ENCODE measurements at places on chromosomes 13 and 19. TPM values are rescaled to one million over a fixed set of nuclear protein-coding genes. Genes with fewer than 3 reads are reported as not detected.

B3GLCT gene
- total RNA-seq = 4.5 TPM

MYH14 gene
- total RNA-seq = not detected

ICAM5 gene
- 2.6 TPM for total RNA-seq

FFAR1 gene
- total RNA-seq = not detected

NCR1 gene
- not detected for total RNA-seq

FIZ1 gene
- 5.2 TPM for total RNA-seq

IZUMO2 gene
- total RNA-seq = not detected

NANOS3 gene
- total RNA-seq = 0.66 TPM

C1QTNF9B gene
- 0.44 TPM for total RNA-seq

APOC1 gene
- total RNA-seq = 0.58 TPM

CGB5 gene
- not detected for total RNA-seq

ELAVL3 gene
- total RNA-seq = 0.29 TPM

GARIN5A gene
- total RNA-seq = 0.33 TPM

CEACAM1 gene
- total RNA-seq = not detected

CD209 gene
- total RNA-seq = not detected

MBD3L3 gene
- total RNA-seq = not detected

ZNF837 gene
- 3.2 TPM for total RNA-seq

OR7A5 gene
- not detected for total RNA-seq

PRODH2 gene
- not detected for total RNA-seq

DACH1 gene
- 0.17 TPM for total RNA-seq

CYP2A7 gene
- total RNA-seq = not detected

ZNF626 gene
- 14.7 TPM for total RNA-seq

UQCR11 gene
- total RNA-seq = 59.3 TPM

CCDC61 gene
- 6.1 TPM for total RNA-seq

CCL25 gene
- total RNA-seq = not detected

FGF14 gene
- 0.17 TPM for total RNA-seq

ZNF497 gene
- total RNA-seq = 0.87 TPM

ERFL gene
- total RNA-seq = under 0.01 TPM

CD320 gene
- 41.9 TPM for total RNA-seq

IQCN gene
- 1.8 TPM for total RNA-seq

PEX11G gene
- total RNA-seq = 4.3 TPM

OR10H5 gene
- total RNA-seq = not detected

ATP4B gene
- not detected for total RNA-seq

AMH gene
- total RNA-seq = 1.5 TPM

C19orf85 gene
- not detected for total RNA-seq

SULT2A1 gene
- total RNA-seq = not detected

CAMSAP3 gene
- total RNA-seq = under 0.01 TPM

ZNF44 gene
- 10.4 TPM for total RNA-seq

Measured in smooth muscle cell of trachea (primary cell).